Epithelial cell of umbilical artery (primary cell): ENCODE measurements at places on chromosomes 6 and 20. TPM values are rescaled to one million over a fixed set of nuclear protein-coding genes. Genes with fewer than 3 reads are reported as not detected.

PDSS2 gene
- total RNA-seq = 6.5 and 9.4 TPM in 2 replicates

TMEM74B gene
- 0.32 TPM in 1 of 2 replicates, not detected in the other for total RNA-seq

TREM1 gene
- total RNA-seq = not detected in 2 replicates

TRIM15 gene
- not detected in 2 replicates for total RNA-seq
